NCI-H1436 treated with DMSO at 0.1 percent for 48 hours (cell line): ENCODE measurements at places on chromosomes 12 and 14.
A peak's percentile ranks its signal among the peaks of the same experiment; 100 is the strongest.

- no peak for DNase-seq
These were observed 24.3 kb downstream of the NCOR2 start for GRCh38 chr12:124543052-124543589.

DNA sequence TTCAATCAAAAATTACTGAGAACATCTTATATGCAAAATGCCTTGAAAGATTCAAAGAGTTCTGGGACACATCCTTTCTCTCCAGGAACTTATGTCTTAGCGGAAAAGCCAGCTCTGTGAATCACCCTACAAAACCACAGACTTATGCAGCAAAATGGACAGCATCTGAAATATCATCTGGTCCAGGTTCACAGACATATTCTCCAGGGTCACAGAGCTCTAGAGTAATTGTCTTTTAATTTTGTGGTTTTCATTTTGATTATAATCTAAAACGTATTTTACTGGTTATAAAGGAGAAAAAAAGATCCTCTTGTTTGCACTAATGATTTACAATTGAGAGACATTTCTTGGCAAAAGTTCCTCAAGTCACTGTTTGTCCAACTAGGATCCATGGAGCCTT, 246.2 kb downstream of the MSRB3 start:
- no peak for DNase-seq

DNA sequence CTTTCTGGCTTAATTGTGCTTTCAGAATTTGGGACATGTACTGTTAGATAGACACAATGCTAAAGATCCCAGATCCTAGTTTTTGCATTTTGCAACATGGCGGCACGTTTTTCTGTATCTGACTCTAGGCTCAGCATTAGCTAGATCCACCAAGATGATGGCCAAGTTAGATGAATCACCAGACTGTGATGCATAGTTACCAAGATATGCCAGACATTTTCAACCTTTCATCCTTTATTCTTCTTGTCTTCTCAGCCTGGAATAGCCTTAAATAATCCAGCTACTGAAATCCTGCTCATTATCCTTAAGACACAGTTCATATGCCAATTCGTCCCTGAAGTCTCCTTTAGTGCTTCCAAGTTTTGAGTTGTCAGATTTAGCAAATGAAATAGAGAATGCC, 144.9 kb upstream of the CRY1 start:
- DNase-seq: no peak

- no peak for DNase-seq
These were observed 7.4 kb upstream of the TESPA1 start for GRCh38 chr12:54991991-54992375.

DNA sequence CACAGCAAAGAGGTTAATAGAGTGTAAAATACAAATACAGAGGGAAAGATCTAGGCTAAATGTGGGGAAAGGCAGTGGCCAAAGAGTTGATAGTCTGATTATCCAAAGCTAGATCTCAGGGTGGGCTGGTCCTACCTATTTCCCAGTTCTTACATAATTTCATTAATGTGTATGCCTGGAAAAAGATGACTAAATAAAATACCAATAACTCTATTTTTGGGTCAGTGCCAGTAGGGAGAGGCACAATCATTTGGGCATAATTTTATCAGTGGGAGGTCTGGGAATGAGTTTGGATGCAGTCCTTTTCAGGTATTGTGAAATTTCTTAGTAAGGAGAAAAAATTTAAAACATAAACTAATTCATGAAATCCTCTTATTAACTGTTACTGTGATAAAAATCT, 30.6 kb upstream of the CLEC14A start:
- no peak for DNase-seq

- no peak for DNase-seq
These were observed 86.3 kb upstream of the GRIP1 start for GRCh38 chr12:66765204-66765603.

GRCh38 chr14:25381498-25381897, 331.6 kb upstream of the STXBP6 start:
- no peak for DNase-seq

DNA sequence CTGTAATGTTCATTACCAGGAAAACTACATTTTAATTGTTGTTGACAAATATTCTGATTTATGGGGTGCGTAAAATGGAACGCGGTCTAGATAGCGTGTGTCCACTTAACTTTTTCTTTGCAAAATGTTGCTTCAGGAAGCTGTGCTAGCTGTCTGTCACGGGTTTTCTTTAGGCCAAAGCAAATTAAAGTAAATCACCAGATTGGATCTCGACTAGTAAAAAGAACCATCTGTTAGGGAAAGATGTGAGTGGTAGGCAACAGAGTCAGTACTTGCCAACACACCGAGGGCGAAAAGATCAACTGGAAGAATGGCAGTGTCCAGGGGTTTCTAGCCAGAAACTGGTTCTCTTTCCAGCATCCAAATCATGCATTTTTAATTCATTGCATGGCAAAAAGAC, 404.9 kb upstream of the TMPO start:
- DNase-seq: no peak

GRCh38 chr12:68815928-68816800, 8.2 kb downstream of the MDM2 start:
- no peak for DNase-seq

DNA sequence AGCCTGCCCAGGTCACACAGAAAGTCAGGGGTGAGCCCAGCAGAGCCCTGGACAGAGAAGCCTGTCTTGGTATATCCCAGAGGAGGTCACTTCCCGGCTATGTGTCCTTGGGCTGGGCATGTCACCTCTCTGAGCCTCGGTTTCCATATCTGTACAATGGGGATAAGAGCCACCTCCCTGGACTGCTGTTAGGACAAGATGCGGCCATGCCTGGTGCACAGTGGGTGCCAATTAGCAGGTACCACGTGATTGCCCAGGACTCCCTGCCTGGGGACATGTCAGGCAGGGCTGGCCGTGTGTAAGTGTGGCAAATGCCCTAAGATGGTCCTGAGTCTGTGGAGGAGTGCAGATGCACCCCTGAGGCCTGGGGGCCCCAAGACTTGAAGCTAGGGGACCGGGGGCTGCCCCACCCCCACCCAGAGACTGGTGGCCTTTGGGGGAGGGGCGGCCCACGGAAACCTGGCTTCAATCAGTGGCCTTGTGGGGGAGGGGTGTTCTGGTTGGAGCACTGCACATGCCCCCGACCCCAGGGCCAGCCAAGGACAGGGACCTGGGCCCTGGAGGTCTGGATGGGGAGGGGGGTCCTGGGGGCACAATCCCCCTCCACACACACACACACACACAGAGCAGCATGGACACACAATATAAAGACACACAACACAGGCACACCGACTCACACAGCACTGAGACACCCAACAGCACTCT, 878 bp downstream of the TMEM119 start:
- no peak for DNase-seq

DNA sequence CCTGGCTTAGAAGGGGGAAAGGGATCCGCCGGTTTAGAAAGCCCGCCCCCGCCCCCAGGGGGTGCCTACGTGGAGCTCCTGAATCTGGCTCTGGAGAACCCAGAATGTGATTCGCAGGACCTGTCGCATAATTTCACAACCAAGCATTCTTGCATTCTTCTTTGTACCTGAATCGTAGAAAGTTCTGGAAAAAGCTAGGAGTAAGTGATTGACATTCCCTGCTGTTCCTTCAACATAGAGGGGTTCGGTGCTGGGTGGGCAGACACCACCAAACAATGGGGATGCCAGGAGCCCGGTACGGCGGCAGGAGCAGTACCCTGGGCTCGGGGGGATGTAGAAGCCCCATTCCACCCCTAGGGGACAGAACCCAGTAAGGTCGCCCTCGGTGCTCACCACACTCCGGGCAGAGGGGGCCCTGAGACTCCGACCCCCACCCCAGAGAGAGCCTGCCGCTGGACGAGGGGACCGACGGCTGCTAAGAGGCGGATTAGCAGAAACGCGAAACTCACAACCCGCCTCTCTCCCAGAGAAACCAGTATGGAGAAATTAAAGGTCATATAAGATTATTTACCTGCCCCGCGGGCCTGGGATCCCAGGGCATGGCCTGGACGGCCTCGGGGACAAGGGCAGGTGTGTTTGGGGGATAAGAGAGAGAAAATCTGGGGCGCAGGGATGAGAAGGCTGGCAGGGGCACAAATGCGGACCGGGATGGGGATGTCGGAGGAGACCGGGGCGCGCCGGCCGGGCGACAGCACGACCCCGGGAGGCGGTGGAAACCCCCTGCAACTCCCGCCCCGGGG, 520 bp downstream of the CSRP2 start:
- DNase-seq: no peak

GRCh38 chr12:38138225-38139221, 178.1 kb upstream of the ALG10B start:
- peak; percentile 0 for DNase-seq
